ENCODE measurements at places on chromosomes 4 and X.
A peak's percentile ranks its signal among the peaks of the same experiment; 100 is the strongest.

GRCh38 chr4:27308379-27308778 is 447.7 kb downstream of the STIM2 start:
- DNase-seq = no peak

GRCh38 chr4:170674176-170674575 is 584.4 kb upstream of the AADAT start:
- DNase-seq = no peak

- no peak for DNase-seq
Observed at GRCh38 chrX:77009691-77010090, 437.5 kb upstream of the FGF16 start.

- DNase-seq = no peak
Observed at GRCh38 chr4:168528131-168528949, 31.5 kb downstream of the PALLD start.

DNA sequence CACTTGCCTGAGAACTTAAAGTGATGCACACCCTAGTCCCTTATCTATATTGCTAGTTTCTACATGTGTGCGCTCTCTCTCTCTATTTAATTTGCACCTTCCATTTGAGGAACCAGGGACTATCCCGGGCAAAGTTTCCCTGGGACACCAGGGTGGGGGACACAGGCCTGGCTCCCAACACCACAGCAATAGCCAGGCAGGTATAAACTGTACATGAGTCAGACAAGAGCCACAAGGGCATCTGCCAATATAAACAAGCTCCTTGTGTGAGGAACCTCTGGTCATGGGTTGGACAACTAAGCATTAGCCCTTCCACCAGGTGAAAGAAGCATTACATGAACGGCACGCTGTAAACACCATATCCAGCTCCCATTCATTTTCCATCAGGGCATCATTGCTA is 455.5 kb downstream of the STIM2 start:
- DNase-seq = no peak

GRCh38 chrX:132741689-132742088 is 216.7 kb downstream of the HS6ST2 start:
- no peak for DNase-seq

- no peak for DNase-seq
Observed at GRCh38 chrX:145953628-145954027, 136.0 kb downstream of the SLITRK2 start.

GRCh38 chr4:75612306-75612705 is 18.0 kb downstream of the CDKL2 start:
- DNase-seq = no peak

DNA sequence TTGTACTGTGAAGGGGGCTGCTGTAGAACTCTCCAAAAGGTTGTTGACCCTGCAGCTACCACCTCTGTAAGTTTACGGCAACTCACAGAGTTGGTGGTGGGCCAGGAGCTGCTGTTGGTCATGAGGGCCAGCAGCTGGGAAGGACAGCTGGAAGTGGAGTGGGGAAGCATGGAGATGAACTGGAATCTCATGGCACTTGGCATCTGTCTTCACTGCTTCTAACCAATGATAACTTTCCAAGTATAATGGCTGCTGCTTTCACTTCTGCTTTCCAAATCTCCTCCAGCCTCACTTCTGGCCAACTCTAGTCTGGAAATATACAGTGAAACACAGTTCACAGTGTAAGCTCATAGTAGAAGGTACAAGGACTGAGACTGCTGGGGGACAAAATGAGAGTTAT is 126.5 kb upstream of the INTU start:
- DNase-seq = no peak

DNA sequence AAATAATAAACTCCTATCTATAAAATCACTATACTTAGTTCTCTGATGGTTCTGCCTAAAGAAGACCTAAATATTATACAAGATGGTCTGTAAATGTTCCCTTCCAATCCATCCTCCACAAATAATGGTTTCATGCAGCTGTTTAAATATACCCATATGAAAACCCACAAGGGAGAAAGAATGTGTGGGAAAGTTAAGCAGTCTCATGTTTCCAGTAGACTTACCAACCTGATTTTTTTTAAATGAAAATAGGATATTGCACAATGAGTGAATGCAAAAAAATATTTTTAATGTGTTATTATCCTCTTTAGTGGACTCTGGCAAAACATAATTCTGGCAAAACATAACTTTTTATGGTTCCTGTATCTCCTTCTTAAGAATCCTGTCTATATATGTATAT is 23.3 kb downstream of the CAMK2D start:
- DNase-seq = no peak

GRCh38 chrX:35670889-35671288 is 127.3 kb upstream of the MAGEB16 start:
- DNase-seq = no peak

GRCh38 chrX:136121788-136122187 is 25.5 kb upstream of the FHL1 start:
- DNase-seq = no peak

DNA sequence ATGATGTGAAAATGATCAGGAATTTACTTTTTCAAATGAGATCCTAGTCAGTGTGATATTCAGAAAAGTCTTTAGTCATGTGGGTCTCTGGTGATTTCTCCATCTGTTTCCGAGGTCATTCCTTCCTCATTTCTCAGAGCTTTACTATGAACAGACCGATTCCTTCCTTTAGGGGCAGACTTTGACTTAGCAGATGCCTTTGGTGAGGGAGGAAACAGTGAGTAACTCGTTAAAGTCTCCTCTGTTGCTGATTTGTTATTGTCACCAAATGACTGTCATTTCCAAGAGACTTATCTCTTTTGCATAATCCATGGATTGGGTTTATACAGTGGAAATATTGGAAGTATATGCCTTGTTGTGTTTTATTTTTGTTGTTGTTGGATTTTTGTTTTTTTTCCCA is 76.2 kb upstream of the CD99 start:
- DNase-seq = no peak

DNA sequence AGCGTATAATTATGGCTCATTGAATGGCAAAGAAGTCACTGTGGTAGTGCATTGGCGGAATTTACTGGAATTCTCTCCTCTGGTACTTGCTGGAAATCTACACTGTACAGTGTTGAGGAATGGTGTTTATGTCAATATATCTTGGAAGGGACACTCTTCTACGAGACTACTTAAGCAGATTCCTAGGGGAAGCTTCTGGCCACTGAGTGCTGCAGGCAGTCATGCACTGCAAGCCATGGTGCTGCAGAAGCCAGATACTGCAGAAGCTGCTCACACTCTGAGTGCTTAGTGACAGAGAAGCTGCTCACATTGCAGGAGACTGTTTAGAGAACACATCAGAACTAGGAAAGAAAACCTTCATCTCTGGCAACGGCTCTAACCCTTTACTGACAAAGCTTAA is 725.0 kb downstream of the CCSER1 start:
- peak; percentile 19 for DNase-seq

GRCh38 chrX:13110433-13111324 is 66.3 kb upstream of the FAM9C start:
- DNase-seq = no peak

DNA sequence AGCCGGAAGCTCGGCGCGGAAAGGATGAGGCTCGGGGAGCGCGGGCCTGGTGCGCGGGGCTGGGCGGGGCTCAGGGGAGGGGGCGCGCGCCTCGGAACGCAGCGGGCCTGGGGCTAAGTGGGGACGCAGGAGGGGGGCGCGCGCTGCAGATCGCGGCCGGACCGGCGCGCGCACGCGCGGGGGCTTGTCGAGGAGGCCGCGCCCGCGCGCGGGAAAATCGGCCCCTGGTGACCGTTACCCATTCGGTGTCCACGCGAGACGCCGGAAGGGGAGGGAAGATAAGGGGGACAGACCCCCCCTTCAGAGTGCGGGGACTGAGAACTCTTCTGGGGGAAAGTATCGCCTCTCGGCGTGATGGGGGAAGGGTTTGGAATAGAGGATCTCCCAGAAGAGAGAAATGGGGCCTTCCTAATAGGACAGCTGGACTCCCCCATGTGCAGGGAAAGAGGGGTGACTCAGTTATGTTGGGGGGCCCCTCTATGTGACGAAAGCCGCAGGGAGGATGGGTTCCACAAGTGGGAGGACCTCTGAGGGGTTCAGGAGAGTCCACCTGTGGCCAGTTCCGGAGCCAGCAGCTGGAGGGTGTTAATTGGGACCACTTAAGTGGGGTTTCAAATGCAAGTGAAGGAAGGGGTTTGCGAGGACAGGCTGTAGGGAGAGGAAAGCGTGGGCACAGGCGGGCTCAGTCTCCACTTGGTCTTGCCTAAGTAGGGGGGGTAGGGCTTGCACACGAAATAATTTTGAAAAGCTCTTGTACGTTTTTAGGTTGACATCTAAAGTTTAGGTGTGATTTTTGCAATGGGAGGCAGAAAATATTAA is 584 bp downstream of the SUV39H1 start:
- peak; percentile 69 for DNase-seq

- no peak for DNase-seq
Observed at GRCh38 chrX:38008658-38009057, 2.3 kb downstream of the SYTL5 start.

DNA sequence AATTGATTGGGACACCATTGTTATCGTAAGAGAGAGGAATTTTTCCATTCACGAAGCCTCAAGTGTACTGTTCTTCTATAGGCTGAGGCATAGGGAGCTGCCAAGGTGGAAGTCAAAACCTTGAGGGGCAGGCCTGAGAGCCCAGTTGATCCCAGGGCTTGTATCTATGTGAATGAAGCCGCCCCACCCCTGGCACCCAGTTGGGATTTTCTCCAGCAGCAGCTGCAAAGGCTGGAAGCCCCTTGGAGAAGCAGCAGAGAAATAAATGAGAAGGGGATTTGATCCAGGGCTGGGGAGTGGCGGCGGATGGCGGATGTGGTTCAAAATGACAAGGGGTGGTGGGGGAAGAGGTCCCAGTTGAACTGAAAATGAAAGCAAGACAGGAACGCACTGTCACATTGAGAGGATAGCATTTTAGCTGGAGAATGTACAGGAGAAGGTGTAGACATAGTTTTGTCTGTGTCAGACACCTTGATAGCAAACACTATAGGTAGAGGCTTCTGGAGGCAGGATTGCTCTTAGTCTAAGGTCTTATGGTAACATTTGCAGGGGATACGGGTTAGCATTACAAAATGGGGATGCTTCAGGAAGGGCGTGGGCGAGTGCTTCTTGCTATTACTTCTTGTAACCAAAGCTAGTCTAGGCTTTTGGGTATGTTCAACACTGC is 32.6 kb downstream of the DOCK11 start:
- DNase-seq = no peak

GRCh38 chr4:169152899-169153298 is 117.9 kb downstream of the SH3RF1 start:
- no peak for DNase-seq

- no peak for DNase-seq
Observed at GRCh38 chr4:149741186-149741831, 74.3 kb downstream of the IQCM start.

DNA sequence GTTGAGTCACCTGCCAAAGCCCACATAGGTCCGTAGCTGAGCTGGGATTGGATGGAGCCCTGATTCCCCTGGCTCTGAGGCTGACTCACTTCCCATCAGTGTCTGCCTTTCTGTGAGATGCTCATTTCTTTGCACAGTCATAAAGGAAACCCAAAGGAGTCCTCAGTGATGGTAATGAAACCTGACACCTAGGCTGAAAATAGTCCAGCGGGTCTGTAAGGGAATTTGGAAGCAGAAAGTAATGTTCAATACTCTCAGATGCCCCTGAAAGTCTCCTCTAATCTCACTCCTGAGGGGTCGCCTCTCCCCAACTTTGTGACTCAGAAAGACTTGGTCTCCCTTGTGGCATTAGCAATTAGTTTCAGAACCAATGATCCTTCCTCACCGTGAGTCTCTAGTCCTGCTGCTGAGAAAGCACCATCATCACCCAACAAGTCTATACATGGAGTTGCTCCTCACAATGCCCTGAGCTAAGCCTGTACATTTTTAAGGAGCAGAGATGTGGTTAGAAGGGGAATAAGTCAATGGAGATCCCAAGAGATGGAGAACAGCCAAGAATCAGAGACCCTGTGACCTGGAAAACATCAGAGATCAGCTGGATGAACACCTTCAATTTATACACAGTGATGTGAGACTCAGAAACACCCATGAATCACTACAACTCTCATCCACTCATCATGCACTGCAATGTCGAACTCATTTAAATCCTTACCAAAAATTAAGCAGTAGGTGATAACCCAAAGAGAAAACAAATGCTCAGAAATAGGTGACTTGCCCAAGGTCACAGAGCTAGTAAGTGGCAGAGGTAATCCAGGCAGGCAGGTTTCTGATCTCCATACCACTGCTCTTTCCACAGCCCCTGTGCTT is 219.0 kb upstream of the CPEB2 start:
- DNase-seq = no peak

DNA sequence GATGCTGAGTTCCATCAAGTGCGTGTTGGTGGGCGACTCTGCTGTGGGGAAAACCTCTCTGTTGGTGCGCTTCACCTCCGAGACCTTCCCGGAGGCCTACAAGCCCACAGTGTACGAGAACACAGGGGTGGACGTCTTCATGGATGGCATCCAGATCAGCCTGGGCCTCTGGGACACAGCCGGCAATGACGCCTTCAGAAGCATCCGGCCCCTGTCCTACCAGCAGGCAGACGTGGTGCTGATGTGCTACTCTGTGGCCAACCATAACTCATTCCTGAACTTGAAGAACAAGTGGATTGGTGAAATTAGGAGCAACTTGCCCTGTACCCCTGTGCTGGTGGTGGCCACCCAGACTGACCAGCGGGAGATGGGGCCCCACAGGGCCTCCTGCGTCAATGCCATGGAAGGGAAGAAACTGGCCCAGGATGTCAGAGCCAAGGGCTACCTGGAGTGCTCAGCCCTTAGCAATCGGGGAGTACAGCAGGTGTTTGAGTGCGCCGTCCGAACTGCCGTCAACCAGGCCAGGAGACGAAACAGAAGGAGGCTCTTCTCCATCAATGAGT is 46.6 kb downstream of the RHOH start:
- no peak for DNase-seq

- no peak for DNase-seq
Observed at GRCh38 chrX:69238114-69238886, 73.0 kb upstream of the PJA1 start.

- DNase-seq = no peak
Observed at GRCh38 chr4:17616283-17616682, 1.8 kb downstream of the MED28 start.

DNA sequence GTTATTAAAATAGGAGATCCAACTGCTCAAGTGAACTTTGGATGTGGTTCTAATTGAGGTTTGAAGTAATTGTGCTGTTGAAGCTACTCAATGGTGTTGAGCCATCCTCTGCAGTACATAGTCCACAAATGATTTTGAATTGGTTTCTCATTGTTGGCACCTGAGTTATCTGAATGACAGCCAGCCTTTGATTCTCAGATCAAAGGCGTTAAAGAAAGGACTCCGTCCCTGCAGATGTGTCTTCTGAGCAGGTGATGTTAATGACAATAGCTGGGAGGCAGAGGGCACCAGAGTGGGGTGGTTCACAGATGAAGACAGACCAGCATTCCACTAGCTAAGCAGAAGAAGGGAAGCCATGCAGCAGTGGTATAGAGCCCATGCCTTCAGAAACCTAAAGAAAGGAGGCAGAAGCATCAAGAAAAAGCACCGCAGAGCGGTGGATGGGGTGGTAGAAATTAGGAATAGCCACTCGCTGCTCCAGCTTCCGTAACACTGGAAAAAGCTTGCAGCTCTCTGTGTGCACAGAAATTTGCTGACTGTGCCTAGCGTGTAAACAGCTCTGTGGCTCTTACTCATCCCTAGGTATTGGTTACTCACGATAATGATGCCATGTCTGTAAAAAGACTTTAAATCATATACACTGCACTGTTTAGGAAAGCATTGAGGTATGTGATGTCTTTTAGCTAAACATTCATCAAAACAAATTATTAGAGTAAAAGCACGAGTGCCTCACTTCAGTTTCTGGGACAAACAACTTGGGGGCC is 79.2 kb upstream of the CLCN4 start:
- no peak for DNase-seq

- no peak for DNase-seq
Observed at GRCh38 chr4:8391972-8392371, 48.6 kb downstream of the ACOX3 start.
